Stimulated activated CD4-positive, alpha-beta T cell treated with anti-CD3 and anti-CD28 coated beads, Interleukin-2, amount 100 ng/mL, for 24 hours (primary cell): ENCODE measurements at places on chromosomes 4 and X.
A peak's percentile ranks its signal among the peaks of the same experiment; 100 is the strongest.

DNA sequence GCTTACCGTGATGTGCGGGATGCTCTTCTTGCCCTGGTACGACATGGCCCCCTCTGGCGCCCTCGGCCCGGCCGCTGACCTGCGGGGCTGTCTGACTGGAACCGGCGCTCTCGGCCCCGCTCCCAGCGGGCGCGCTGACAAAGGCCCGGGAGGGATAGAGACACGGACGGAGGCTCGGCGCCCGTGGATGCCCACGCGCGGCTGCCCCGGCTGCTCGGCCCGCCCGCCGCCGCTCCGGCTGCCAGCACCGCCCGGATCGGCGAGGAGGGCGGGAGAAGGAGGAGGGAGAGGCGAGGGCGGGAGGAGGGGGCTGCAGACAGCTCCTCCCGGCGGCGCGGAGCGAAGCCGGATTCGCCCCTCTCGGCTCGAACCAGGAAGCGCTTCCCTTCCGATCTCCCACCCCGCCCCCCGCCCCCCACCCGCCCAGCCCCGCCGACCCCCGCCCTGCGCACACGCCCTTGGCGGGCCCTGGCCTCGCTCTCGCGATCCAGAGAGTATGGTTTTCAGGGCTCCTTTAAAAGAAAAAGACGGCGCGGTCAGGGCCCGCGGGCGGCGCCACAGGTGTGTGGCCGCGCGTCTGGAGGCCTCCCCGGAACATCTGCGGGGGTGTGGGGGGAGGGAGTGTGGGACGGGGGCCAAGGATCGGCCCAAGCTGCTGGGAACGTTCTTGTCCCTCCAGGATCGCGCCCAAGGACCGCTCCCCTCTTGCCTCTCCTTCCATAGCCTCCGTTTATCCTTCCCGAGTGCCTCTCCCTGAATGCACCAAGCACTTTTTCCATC, 4.5 kb downstream of the CRMP1 start:
- DNase-seq = no peak

DNA sequence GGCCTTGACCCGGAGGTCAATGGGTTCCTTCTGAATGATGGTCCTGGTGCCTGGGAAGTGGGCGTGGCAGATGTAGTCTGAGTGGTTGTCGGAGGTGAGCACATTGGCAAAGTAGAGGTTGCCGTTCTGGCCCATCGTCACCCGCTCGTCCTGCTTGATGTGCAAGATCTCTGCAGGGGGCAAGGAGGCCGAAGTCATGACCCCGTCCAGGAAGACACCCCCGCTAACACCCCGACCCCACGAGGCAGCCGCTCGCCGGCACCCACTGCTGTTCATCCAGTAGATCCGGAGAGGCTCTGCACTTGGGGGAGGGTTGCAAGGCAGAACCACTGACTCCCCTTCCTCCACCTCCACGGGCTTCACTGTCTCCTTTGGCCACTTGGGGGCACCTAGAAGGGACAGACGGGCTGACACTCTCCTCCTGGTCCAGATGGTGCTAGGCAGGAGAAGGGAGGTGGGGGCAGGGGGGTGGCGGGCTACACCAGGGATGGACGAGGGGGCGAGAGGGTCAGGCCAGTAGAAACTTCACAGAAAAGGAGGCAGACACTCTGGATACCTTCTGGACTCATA, 15.1 kb downstream of the L1CAM start:
- DNase-seq = no peak

GRCh38 chr4:43471950-43472349, 579.4 kb downstream of the GRXCR1 start:
- DNase-seq = no peak

DNA sequence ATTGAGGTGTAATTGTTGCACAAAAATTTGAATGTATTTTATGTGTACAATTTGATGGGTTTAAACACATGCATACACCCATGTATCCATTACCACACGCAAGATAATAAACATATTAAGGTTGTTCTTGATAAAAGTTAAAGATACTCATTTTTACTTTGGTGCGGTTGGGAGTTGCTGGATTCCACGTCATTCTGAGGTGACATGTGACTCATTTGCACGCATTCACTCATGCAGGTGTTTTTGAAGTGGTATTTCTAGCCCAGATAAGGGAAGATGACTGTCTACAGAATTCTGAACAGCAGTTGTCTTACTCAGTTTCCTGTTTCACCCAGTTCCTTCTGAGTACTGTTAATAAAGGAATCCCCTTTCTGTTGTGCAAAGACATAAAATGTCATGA, 142.0 kb downstream of the RTL3 start:
- peak; percentile 52 for DNase-seq

GRCh38 chr4:602559-602942, 22.8 kb upstream of the PDE6B start:
- peak; percentile 70 for DNase-seq

- DNase-seq = no peak
Measured at GRCh38 chr4:76866641-76867040, 31.3 kb downstream of the SOWAHB start.

DNA sequence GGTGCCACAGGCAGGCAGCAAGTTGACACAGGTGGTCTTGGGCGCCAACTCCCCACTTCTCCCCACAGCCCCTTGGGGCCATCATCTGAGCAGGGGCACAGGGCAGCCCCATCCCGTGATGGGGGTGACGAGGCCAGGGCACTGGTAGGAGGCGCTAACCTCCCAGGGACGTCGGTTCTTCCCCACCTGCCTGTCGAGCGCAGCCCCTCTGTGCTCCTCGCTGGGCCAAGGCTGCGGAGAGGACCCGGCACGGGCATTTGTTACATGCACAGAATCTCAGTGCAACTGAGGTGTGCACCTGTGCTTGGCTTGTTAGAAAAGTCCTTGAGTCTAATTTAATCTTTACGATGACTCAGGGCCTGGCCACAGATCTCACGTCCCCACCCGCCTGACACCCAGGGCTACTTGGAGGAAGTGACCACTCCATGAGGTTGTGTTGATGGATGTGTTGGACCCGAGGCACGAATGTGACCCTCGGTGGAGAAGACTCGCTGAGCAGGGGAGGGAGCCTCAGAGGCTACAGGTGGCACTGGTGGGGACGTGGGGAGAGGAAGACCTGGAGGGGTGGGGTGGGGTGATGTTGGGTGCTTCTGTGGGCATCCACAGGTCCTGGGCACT, 3.1 kb upstream of the SH3TC1 start:
- DNase-seq = no peak

DNA sequence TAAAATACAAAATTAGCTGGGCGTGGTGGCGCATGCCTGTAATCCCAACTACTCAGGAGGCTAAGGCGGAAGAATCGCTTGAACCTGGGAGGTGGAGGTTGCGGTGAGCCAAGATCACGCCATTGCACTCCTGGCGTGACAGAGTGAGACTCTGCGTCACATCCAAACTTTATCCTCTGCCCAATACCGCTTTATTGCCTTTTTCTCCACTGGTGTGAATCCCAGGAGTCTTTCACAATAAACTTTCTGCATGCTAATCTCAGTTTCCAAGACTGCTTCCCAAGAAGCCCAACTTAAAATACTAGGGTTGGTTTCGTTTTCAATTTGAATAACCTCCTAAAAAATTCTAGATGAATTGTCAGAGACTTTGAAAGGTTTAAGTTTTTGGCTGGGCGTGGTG, 27.2 kb upstream of the DHX15 start:
- no peak for DNase-seq

DNA sequence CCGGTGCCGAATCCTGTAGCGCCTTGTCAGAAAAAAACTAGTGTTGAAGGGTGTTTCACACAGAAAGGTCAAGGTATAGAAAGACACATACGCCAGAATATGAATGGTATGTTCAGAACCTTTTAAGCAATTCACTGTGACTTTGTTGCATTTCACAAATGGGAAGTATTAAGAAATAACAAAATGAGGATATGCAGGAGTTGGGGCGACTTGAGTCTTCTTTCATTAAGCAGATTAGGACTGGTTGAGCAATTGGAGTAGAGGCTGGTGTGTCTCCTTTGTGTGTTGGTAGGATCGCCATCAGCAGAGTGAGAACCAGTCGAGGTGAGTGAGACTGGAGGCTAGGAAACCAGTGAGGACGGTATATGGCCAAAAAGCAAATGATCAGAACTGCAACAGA, 1454.5 kb upstream of the TENM3 start:
- no peak for DNase-seq

- DNase-seq = no peak
Measured at GRCh38 chrX:141405486-141405852, 163.2 kb upstream of the SPANXC start.

DNA sequence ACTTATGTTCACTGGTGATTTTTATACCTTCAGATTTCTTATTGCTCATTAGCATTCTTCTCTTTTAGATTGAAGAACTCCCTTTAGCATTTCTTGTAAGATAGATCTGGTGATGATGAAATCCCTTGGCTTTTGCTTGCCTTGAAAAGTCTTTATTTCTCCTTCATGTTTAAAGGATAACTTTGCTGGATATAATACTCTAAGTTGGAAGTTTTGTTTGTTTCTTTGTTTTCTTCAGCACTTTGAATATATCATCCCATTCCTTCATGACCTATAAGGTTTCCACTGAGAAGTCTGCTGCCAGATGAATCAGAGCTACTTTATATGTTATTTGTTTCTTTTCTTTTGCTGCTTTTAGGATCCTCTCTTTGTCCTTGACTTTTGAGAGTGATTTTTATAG, 18.5 kb downstream of the CC2D2A start:
- DNase-seq = no peak

- peak; percentile 39 for DNase-seq
Measured at GRCh38 chr4:8435656-8436121, 4.8 kb downstream of the ACOX3 start.

DNA sequence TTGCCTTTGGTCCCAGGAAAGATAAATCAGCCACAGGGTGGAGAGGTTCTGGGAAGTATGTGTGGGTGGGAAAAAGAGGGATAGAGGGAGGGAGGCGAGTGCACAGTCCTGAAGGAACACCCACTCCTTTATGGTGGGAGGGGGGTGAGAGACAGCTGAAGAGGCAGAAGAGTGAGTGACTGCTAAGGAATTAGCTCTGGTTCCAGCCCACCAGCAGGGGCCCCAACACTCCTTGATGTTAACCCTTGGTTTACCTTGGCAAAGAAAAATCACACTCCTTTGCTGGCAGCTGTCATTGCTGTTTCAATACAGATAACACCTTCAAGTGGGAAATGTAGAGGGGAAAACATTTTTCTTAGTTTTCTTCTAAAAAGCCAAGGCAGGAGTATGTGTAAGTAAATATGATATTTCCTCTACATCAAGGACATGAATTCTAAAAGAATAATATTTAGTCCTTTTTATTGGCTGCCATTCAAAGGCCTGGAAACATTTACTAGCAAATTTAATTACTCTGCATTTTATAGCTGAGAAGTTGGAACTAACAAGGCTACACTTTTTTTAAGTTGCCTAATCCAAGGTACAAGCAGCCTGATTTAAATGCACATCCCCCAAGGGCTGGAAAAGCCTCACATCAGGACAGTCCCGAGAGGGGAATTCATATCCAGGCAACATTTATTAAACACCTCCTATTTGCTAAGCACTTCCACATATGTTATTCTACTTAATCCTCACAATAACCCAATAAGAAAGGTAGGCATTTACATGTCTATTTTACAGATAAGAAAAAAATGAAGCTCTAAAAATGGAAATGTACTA, 81.7 kb downstream of the HS6ST2 start:
- DNase-seq = no peak

DNA sequence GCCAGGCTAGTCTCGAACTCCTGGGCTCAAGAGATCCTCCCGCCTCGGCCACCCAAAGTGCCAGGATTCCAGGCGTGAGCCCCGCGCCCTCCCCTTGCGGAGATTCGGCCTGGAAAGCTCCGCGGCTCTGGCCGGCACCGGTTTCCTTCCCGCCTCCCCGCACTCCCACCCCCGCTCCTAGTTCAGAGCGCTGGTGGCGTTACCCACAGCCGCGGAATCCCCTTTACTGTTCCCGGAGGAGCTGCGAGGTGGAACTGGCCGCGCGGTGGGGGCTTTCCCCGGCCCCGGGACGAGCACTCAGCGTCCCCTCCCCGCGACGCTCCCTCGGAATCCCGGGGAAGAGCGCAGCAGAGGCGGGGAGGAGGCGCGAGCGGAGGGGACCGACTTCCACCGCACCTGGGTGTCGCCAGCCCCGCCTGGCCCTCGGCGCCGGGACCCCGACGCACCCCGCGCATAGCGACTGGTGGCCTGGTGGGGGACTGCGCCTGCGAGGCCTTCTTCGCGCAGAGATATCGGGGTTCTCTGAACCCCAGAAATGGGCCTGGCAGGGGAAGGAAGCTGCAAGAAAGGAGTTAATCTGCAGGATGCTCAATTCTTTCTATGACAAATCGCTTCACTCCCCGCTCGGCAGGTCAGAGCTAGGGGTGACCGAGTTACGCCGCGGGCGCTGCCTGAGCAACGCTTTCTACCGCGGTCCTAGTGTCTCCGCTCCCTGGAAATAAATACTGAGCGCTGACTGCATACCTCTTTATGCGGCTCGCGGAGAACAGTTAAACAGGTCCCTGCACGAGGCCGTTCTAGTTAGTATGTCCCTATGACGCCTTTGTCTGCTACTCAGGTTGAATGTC, 14.6 kb upstream of the SLC25A4 start:
- DNase-seq = peak; percentile 24

GRCh38 chrX:115360220-115360781, 70.8 kb downstream of the LUZP4 start:
- DNase-seq = no peak

DNA sequence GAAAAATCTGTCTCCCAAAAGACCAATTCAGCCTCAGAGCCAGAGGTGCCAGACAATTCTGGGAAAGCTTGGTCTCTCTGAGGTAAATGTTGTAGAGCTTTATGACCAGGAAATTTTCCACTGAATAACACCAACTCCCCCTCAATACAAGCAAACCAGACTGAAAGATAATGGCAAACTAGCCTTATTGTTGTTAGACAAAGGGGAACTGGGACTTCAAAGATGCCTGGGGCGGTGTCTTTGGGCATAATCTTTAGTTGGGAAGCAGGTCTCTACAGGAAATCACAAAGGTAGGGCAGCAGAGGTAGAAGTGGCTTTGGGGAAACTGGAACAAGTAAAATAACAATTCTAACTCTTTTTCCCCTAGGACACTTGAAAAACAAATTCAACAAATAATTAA, 12.0 kb downstream of the COL4A6 start:
- no peak for DNase-seq

DNA sequence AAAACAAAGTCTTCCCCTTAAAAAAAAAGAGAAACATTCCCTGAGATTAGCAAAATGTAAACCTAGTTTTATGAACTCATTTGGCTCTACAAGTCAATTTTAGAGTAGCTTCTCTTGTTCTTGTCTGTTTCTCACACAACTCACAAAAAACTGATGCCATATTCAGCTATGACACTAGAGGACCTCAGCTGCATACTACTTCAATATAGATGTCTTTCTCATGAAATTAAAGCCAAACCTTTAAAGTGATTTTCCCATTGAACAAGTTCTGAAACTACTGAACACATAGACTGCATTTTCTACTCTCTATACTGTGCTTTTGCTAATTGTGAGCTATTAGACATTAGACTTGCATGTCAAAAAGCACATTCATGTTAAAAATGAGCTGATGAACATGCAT, 49.8 kb downstream of the TBCK start:
- DNase-seq = no peak

- DNase-seq = no peak
Measured at GRCh38 chr4:94412019-94412657, 39.6 kb upstream of the PDLIM5 start.

GRCh38 chrX:55715847-55716246, 1.7 kb upstream of the RRAGB start:
- no peak for DNase-seq

- DNase-seq = no peak
Measured at GRCh38 chrX:27583976-27584375, 6.2 kb upstream of the DCAF8L2 start.
